Panc1 (cell line): ENCODE measurements at places on chromosomes 6 and 20. TPM values are rescaled to one million over a fixed set of nuclear protein-coding genes. Genes with fewer than 3 reads are reported as not detected.

The SLC22A3 gene
- total RNA-seq = not detected

The GNAS-AS1 gene
- total RNA-seq = not detected

The GCM1 gene
- not detected for total RNA-seq

DNA sequence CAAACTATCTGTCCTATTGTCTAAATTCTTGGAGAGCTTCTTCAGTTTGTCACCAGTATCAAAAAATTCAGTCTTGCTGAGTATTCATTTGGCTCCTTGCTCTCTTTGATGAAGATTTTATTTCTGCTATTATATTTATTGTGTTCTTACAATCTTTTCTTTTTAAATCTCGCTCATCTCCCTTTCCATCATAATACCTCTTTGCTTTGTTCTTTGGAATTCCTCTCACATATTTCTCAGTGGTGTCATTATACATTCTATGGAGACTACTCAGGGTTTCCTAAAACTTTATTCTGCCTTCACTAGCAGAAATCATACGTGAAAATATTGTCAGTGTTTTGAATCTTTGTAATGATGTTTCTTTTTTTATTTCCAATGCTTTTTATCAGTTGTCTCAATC is 445.2 kb upstream of the ID4 start:
- no peak for DNase-seq

DNA sequence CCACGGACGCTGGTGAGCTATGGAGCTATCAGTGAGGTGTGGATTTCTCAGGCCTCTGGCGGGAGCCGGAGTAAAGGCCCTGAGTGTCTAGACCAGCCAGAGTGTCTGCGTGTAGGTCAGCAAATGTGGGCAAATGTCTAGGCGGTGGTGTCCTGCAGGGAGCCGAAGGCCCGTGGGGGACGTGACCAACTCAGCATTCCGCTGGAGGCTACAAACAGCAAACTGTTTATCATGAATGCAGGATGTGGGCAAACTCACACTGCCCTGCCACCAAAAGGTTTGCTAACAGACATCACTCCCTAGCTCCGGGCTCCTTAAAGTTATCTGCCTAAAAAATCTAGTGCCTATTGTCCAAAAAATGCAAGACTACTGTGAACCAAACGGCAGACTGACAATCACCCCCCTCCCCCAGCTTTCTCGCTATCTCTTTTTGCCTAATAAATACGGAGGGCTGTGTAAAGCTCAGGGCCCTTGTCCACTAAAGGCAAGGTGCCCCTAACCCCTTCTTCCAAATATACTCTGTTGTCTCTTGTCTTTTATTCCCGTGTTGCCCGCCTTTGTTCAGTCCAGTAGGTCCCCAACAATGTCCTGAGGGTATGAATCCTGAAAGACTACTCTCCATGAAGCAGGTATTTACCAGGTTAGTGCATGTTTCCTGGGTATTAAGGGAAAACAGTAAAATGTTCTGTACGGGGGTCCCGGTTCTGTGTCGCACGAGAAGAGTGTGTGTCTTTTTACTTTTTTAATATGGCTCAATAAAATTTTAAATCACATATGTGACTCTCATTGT is 29.0 kb upstream of the AFDN start:
- no peak for DNase-seq

GRCh38 chr6:2938004-2938631 is 33.2 kb downstream of the SERPINB6 start:
- DNase-seq = no peak
